Aortic smooth muscle cell (primary cell): ENCODE measurements at places on chromosomes 1 and 21. TPM values are rescaled to one million over a fixed set of nuclear protein-coding genes. Genes with fewer than 3 reads are reported as not detected.

GFI1 gene
- total RNA-seq: 0.13 and 0.19 TPM in 2 replicates

GPX7 gene
- total RNA-seq: 36.6 and 39.1 TPM in 2 replicates

ANKRD35 gene
- total RNA-seq: 8.5 and 11.2 TPM in 2 replicates

ILDR2 gene
- total RNA-seq: under 0.01 TPM in 1 of 2 replicates, not detected in the other

DNM3 gene
- 1.1 and 1.2 TPM in 2 replicates for total RNA-seq

FNDC5 gene
- total RNA-seq: 0.87 and 1.2 TPM in 2 replicates

CRP gene
- not detected in 2 replicates for total RNA-seq

LAMC1 gene
- 869 and 914 TPM in 2 replicates for total RNA-seq

HMCN1 gene
- 151 and 368 TPM in 2 replicates for total RNA-seq

RGL1 gene
- 39.2 and 44.1 TPM in 2 replicates for total RNA-seq

FBLIM1 gene
- 70.9 and 129 TPM in 2 replicates for total RNA-seq

ERICH3 gene
- not detected in 2 replicates for total RNA-seq

KRTAP12-4 gene
- not detected in 2 replicates for total RNA-seq
